ENCODE measurements at places on chromosomes 2 and 18.
A peak's percentile ranks its signal among the peaks of the same experiment; 100 is the strongest.

GRCh38 chr18:42675810-42676209, 439.7 kb downstream of the RIT2 start:
- no peaks in the 10 kb centered on the region for H3K27me3 ChIP-seq
- H3K4me3 ChIP-seq, result no peak overlapping the region
- no peaks in the 10 kb centered on the region for H3K4me1 ChIP-seq
- H3K27ac ChIP-seq, result no peak overlapping the region
- H3K36me3 ChIP-seq, result no peaks in the 10 kb centered on the region
- DNase-seq, result no peak

DNA sequence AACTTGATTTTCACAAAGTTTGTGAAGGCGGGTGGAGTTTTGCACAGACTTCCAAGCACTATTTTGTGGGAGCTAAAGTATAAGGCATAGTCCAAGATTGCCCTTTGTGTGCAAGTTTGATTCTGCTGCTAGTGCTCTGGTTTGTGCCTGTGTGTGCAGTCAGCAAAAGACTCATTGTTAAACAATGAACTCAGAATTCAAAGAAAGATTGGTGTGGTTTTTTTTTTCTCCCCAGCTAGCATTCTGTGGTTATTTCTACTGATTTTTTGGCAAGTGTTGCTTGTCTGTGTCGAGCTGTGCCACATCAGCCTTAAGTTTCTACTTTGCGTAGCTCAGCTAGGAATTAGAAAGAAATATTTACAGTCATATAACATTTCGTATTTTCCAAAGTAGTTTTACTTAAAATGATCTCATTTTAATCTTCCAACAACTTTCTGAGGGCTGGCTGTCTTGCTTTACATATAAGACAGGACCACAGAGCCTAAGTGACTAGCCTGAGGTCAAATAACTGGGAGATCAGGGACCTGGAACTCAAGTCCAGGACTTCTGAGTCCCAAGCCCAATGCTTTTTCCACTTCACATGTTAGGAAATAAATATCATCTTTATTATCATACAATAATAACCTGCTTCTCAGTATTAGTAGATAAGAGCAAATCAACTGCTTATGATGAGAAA, 69.8 kb downstream of the BABAM2 start:
- H3K4me3 ChIP-seq, result no peak overlapping the region
- H3K36me3 ChIP-seq, result no peaks in the 10 kb centered on the region
- peaks cover 44% of the 10 kb centered on the region for H3K4me1 ChIP-seq
- H3K27ac ChIP-seq, result no peak overlapping the region
- DNase-seq, result no peak

GRCh38 chr18:3449512-3450011, 410 bp upstream of the TGIF1 start:
- H3K4me3 ChIP-seq, result peak overlapping the region; percentile 93
- H3K36me3 ChIP-seq, result no peaks in the 10 kb centered on the region
- DNase-seq, result no peak
- peak overlapping the region; percentile 99 for H3K27ac ChIP-seq

GRCh38 chr2:106961328-106961727, 75.4 kb upstream of the ST6GAL2 start:
- no peak for DNase-seq
- no peaks in the 10 kb centered on the region for H3K27me3 ChIP-seq
- H3K4me3 ChIP-seq, result no peak overlapping the region

DNA sequence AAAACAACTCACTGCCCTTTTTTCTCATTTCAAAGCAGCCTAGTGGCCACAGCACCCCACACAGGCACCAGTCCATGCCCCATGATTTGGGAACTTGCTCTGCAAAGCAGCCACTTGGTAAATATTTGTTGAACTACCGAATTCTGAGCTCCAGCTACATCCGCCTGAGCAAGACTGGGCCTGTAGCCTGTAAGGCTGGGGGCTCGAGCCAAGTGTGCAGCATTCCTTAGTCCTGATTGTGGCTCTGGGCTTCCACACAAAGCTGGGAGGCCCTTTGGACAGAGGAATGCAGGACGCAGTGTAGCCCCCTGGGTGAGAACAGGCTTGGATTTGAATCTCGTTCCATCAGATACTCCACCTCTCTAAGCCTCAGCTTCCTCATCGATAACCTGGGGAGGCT, 88.4 kb downstream of the ACTR2 start:
- H3K4me1 ChIP-seq, result peaks cover 7% of the 10 kb centered on the region
- H3K27ac ChIP-seq, result peak overlapping the region; percentile 57
- H3K36me3 ChIP-seq, result peaks cover 45% of the 10 kb centered on the region
- H3K4me3 ChIP-seq, result no peak overlapping the region
- no peaks in the 10 kb centered on the region for H3K27me3 ChIP-seq
- DNase-seq, result peak; percentile 78
